ENCODE measurements at places on chromosomes 3 and 15.
A peak's percentile ranks its signal among the peaks of the same experiment; 100 is the strongest.

DNA sequence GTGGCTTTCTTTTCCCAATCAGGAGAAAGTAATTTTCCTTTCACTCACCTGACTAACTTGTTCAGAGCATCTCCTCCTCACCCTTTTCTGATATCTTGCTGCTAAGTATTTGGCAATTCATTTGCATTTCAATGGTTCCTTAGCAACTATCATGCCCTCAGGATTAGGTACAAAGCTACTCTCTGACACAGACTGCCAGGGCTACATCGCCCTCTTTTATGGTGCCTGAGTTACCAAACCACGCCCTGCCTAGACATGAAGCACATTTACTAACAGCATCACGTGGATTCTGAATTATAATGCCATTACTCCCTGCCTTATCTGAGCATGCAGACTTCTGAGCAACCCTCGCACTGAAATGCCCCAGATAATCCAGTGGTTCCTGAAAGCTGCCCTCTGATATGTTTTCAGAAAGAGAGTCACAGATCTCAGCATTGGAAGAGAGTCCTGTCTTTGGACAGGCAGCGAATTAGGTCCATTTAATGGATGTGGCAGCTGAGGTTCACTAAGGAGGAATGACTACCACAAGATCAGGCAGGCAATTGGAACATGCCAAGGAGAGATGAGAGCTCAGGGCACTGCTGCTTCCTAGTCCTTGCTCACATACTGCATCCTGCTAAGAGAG is 14.5 kb downstream of the EPHB1 start:
- DNase-seq: no peak

- no peak for DNase-seq
Observed at GRCh38 chr3:100185847-100186246, 71.5 kb upstream of the FILIP1L start.

- DNase-seq: no peak
Observed at GRCh38 chr15:92942706-92943105, 42.6 kb downstream of the CHD2 start.

GRCh38 chr3:76063811-76064210 is 278.5 kb upstream of the ZNF717 start:
- DNase-seq: no peak

DNA sequence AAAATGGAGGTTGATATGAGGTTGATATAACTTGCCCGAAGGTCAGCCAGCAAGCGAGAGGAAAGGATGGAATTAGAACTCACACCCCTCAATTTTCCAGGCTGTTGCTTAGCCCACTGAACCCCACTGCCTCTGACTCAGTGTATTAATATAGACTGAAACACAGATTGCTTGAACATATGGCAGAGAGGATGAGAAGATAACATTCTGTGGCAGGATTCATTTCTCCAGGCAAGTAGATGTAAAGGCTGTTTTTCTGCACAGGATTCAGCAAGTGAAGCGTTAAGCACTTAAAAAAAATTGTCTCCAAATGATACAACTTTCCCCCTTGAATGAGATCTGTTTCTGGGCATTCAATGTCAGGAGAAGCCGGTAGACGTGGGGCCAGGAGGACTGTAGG is 335.2 kb downstream of the GAP43 start:
- DNase-seq: no peak

GRCh38 chr15:52653431-52653964 is 25.7 kb downstream of the ATOSA start:
- no peak for DNase-seq

- DNase-seq: no peak
Observed at GRCh38 chr3:481680-482079, 285.1 kb downstream of the CHL1 start.

- no peak for DNase-seq
Observed at GRCh38 chr3:190458040-190458439, 8.3 kb upstream of the TMEM207 start.

- no peak for DNase-seq
Observed at GRCh38 chr15:73983211-73983727, 8.8 kb downstream of the STOML1 start.

DNA sequence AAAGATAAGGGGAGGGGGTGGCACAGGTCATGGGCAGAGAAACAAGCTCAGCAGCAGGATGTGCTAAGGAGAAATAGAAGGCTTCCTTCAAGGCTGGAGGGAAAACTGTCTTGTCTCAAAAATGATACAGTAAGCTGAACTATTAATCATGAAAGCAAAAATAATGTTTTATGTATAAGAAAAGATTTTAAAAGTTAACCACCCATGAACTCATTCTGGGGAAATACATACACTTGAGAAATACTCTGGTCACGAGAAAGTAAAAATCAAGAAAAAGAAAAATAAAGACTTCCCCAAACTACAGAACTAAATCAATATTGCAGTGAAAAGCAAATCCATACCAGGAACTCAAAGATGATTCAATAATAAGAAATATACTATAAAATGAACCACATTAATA is 80.7 kb downstream of the KLF13 start:
- DNase-seq: no peak

- DNase-seq: no peak
Observed at GRCh38 chr3:166223120-166223519, 385.9 kb upstream of the BCHE start.

- DNase-seq: no peak
Observed at GRCh38 chr3:119990888-119991287, 103.4 kb downstream of the GSK3B start.

DNA sequence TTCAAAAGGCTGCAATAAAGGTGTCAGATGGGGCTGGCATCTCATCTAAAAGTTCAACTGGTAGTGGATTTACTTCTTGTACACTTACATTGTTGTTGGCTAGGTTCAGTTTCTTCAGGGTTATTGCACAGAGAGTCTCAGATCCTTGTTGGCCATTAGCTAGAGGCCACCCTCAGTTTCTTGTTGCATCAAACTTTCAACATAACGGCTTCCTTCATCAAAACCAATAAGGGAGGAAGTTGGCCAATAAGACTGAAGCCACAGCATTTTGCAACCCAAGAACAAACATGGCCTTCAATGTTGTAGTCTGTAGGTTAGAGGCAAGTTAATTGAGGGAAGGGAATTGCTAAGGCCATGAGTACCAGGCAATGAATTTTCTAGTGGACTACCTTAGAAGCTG is 218.0 kb downstream of the ZBBX start:
- no peak for DNase-seq

- DNase-seq: no peak
Observed at GRCh38 chr3:72077473-72078259, 292.7 kb upstream of the PROK2 start.

- DNase-seq: no peak
Observed at GRCh38 chr15:76353023-76353577, 16.5 kb downstream of the ISL2 start.

DNA sequence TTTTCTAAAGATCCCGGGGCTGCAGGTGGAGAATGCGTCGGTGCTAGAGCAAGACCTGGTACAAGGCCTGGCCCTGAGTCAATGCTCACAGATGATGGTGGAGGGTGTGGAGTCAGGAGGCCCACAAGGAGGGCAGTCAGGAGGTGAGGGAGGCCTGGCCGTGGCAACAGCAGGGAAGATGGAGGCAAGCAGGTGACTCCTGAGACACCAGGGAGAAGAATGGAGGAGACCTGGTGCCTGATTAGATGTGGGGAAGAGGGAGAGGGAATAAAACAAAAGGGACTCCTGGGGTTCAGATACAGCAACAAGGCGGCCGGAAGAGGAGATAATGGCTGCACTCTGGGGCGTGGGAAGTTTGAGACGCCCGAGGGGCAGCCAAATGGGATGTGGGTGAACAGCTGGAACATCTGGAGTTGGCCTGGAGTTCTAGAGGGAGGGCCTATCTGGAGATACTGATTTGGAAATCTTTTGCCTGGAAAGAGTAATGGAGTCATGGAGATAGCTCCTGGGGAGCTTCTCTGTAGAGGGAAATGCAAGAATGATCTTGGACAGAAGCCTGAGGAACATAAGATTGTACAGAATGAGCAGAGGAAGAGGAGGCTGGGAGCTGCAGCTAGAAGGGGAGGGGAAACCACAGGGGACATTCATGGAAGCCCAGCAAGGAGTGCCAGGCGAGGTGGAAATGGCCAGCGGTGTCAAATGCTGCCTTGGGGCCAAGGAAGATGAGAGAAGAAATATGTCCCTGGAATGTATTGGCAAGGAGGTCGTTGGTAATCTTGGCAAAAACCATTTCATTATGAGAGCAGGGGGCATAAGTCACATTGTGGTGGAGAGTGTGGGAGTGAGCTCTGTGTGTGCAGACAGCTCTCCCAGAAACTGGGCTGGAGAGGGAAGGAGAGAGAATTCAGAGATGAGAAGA is 67.5 kb upstream of the CORO2B start:
- DNase-seq: no peak

DNA sequence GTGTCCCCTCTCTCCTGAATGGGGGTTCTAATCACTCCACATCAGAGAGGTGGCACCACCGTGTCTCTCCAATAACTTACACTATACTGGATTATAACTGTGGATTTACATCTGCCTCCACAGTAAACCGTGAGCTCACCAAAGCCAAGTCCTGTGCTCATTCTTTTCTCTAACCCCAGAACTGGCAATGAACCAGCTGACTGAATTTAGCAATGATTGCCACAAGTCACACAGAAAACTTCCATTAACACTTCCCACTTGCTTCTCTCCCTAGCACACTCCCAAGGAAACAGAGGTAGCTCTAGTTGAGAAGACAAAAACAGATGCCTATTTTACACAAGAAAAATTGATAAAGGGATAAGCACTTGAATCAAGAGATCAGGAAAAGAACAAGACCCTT is 361.3 kb downstream of the ULK4 start:
- DNase-seq: no peak

DNA sequence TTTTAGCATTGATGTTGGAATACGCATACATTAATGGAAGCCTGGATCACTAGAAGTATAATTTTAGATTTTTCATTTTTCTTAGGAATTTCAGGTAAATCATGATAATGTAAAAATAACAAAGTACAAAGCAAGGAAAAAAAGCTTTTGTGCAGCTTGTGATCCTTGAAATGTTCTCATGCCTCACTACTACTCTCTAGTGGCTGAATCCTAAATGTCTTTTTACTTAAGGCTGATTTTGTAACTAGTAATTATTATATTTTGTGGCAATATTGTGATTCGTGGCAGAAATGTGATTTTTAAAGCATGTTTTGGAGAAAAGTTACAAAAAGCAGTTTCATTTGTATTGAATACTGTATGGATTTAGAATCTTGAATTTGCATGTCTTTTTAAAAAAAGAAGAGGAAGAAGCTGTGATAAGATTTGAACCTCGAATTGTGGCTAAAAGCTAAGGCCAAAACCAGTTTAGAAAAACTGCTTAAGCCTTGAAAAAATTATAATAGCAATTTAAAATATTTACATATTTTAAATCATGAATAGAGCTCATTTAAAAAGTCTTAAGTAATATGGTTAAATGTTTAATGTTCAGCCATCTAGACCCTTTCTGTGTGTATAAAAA is 39.0 kb downstream of the U2SURP start:
- DNase-seq: no peak

DNA sequence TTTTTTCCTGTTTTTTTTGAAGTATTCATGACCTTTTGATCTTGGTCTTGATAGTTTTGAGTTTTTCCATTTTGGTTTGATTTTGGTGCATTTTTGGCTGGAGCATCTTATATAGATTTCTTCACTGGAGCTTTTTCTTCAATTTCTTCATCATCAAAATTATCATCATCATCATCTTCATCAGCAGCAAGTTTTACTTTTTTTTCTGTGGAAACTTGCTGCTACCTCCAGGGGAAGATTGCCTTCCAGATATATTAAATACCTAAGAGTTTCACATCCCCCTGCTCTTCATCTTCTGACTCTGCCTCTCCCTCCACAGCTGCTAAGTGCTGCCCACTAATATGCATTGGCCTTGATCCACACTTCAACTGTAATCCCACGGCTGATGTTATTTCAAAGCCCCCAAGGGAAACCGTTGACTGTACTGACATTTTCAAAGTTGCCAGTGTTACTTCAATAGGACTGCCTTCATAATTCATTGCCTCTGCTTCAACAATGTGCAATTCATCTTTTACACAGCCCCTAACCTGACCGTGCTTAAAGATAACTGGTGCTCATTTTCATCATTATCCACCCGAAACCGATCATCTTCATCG is 151.7 kb downstream of the NR1D2 start:
- DNase-seq: no peak

DNA sequence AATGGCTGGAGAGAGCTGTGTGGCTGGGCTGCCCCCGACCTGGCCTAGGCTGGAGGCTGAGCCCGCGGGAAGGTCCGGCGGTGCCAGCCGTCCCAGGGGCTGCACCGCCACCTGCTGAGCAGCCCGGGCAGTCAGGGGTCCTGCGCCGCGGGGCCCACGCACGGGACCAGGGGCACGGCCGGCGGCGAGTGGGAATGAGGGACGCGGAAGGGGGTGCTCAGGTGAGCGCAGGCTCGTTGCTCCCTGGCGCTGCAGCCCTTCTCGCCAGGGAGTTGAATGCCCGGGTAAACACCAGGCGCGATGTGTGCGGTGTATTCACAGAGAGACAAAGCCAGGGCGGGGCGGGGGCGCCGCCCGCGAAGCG is 666 bp upstream of the SEMA3F start:
- no peak for DNase-seq

GRCh38 chr3:55270976-55271375 is 216.1 kb downstream of the WNT5A start:
- DNase-seq: no peak

- DNase-seq: no peak
Observed at GRCh38 chr3:112629425-112629824, 11.5 kb downstream of the CCDC80 start.

DNA sequence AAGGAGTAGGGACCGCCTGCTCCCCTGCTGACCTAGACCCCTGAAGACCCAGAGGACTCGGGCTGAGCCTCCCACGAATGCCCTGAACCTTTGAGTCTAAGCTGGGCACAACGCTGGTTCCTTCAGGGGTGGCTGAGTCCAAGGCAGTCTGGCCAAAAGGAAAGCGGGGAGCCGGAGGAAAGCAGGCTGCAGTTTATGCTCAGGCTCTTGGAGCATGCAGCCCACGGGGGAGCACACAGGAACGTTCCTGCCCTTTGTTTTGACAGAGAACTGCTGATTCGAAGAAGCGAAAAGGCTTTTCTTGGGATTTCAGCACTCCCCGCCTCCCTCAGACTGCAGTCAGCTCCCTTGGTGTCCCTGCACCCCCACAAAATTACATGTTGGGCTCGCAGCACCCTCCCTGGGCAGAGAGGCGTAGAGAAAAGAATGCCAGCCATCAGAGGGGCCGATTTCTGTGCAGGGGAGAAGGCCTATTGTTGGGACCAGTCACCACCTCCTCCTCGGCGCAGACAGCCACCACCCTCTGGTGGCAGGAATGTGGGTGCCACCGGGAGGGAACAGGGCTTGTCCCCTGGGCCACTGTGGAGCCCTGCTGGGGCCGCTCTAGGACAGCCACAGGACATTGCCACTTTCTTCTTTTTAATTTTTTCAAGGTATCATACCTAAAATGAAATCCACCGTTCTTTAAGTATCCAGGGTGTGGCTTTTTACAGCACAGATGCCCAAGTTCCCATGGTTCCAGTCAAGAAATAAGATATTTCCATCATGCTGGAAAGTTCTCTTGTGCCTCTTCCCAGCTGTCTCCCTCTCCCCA is 72.2 kb downstream of the SMAD6 start:
- peak; percentile 14 for DNase-seq

- DNase-seq: no peak
Observed at GRCh38 chr15:35663956-35664355, 118.0 kb upstream of the DPH6 start.

Data from T-helper 1 cell (primary cell).